ENCODE measurements at places on chromosomes 6 and 20.

DNA sequence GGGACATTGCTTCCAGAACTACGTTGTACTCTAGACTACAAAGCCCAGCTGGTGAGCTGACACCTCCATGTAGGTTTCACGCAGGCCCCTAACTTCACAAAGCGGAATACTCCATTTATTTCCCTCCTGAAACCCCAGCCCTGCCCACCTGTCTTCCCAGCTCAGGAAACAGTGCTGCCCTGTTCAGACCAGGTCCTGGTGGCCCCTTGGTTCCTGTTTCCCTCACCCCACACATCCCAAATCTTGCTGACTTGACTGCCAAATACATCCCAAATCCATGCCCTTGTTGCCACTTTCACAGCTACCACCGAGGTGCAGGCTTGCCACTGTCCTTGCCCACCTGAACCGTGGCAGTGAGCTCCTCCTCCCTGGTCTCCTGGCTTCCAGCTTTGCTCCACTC lies 113.1 kb upstream of the PTPN1 start:
- DNase-seq, result no peak

GRCh38 chr6:34195726-34196115 lies 41.0 kb upstream of the HMGA1 start:
- no peak for DNase-seq

DNA sequence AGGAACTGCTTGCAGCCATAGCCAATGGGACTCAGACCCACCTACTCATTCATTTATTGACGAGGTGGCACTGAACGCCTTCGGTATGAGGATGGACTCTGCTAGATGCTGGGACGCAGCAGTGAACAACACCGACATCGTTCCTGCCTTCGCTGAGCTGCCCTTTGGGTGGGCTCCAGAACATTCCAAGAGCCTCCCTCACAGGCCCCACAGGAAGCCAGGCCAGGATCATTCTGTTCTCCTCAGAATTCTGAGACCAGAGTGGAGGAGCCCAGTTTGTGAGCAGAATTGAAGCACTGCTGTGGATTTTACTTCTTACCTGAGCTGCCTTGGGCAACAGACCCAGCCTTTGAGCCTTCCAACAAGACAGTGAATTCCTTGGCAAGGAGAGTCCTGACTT lies 82.1 kb downstream of the KCNB1 start:
- no peak for DNase-seq

DNA sequence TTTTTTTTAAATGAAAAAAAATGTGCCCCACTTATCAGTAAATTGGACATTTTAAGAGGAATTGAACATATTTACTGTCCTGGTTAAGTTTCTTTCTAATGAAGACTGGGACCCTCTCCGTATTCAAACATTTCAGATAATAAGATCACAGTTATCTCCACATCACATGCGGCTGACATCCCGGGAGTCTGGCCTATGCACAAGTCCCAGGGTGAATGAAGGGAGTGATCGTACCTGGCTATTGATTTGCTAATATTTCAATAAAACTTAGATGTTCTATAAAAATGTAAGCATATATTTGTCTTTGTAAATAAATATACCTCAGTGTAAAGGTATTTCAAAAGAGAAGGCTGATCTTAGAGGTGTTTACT lies 58.1 kb downstream of the FOXC1 start:
- DNase-seq, result no peak

DNA sequence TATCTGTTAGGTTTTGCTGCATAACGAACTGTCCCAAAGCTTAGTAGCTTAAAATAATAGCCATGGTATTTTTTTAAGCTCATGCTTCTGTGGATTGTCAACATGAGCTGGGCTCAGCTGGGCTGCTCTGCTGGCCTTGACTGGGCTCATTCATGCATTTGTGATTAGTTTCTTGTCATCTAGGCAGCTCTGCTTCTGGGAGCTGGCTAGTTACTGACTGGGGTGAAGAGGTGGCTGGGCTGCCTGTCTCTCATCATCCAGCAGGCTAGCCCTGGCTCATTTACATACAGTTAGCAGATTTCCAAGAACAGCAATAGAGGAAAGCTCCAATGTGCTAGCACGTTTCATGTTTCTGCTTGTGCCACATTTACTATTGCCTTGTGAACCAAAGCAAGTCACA lies 165.1 kb upstream of the PCSK2 start:
- DNase-seq, result no peak

GRCh38 chr20:58752565-58752964 lies 60.0 kb downstream of the NPEPL1 start:
- DNase-seq, result no peak

DNA sequence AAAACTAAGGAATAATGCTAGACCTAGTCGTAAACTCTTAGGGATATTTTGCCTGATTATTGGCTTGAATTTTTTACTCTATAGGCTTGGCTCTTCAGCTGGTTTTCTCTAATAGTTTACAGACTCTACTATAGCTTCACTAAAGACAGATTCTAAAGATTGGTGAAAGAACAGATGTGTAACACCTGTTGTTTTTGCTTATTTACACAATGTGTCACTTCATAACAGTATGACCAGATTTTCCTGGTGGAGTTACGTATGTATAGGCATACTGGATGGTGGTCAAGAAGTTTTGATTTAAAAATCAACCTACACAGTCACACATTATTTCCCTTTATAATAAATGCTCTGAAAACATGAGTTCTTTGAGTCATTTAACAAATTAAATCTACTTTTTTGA lies 4.8 kb downstream of the COL19A1 start:
- no peak for DNase-seq

- no peak for DNase-seq
Measured at GRCh38 chr20:9668381-9668780, 154.0 kb downstream of the LAMP5 start.

- no peak for DNase-seq
Measured at GRCh38 chr6:106170030-106170791, 84.1 kb downstream of the PRDM1 start.

GRCh38 chr6:26123947-26124780 lies 36.9 kb downstream of the HFE start:
- DNase-seq, result peak; percentile 59

- DNase-seq, result no peak
Measured at GRCh38 chr6:165969184-165969583, 198.5 kb downstream of the TBXT start.

DNA sequence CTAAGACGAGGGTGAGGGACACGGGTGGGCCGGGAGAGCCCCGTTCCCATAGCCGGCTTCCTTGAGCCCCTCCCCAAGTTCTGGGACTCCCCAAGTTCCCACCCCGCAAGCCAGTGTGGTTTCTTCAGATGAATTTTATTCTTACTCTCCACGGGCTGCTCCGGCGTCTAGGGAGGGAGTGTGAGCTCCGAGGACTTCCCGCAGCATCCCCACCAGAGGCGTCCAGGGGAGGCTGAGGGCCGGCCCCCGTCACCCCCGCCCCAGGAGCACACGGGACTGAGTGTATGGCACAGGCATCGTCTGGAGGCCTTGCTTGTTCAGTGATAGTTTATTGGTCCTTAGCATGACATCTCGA lies 10.0 kb upstream of the SLC4A11 start:
- DNase-seq, result no peak

DNA sequence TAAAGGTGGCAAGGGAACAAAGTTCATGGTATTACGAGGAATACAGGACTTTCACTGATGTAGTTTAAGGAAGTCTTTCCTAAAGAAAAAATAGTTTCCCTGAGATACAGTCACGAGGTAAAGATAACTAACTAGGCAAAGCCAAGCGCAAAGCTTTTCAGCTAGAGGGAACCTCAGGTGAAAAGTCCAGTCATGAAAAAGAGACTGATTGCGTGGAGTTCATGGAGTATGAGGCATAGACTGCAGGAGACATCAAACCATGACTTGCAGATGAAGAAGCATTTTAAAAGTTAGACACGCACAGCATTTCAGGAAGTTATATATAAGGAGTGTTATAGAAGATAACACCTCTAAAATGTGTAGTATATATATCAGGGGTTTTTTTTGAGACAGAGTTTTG lies 205.6 kb upstream of the ZNF184 start:
- no peak for DNase-seq

- no peak for DNase-seq
Measured at GRCh38 chr6:111992851-111993250, 61.1 kb upstream of the CCN6 start.

DNA sequence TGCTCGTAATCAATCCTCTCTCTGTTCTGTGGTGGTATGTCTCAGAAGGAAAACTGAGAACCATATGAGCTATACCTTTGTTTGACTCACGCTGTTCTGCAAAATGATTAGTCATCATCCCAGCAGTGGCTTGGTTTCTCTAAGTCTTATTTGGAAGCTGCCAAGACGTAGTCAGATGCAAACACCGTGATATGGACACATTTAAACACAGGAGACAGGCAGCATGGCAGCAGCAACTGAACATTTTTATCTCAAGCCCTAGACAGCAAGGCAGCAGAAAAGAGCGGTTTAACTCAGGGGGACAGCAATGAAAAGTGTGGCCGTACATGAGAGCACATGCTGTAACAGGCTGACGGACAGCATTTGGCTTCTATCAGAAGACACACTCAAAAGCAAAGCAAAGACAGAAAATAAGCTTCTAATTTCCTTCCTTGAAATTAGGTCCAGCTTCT lies 1295.1 kb downstream of the EPHA7 start:
- no peak for DNase-seq

GRCh38 chr20:25222461-25223178 lies 25.3 kb upstream of the PYGB start:
- no peak for DNase-seq

DNA sequence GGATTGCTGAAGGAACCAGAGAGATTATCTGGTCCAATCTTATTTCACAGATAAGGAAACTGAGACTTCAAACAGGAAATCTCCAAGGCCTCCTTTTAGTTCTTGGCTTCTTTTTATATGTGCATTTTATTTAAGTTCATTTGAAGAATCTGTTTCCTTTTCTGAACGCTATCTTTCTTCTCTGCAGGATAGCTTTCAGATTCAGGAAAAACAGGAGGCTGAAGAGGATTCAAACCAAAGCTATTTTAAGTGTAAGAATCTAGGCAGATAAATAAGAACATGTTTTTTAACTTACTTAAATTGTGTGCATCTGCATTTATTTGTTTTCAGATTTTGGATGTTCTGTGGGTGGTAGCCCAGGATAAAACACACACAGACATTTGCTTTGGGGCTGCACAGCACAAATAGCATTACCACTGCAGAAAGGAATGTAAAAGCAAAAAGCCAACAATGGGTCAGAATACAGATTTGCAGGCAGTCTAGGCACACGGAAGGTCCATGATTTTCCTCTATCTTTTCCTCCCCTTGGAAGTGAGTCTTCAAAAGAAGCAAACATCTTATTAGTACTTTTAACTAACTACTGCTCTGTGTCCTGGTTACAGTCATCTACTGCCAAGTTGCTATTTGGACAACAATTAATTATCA lies 188.8 kb upstream of the TBX18 start:
- no peak for DNase-seq

DNA sequence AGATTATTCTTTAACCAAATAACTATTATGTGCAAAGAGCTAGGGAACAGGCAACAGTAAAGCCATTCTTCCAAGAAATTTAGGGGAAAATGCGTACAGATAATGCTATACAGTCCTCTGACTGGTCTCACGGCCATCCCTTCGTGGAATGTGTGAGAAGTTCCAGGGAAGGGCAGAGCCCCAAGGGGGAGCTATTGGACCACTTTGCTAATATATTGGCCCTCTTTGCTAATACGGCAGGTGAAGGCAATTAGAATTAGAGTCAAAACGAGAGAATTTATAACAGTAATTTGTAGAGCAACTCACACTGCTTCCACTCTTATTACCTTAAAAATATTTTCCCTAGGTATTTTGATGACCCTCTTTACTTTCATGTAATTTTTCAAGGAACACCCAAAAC lies 140.4 kb downstream of the IMPG1 start:
- DNase-seq, result no peak

- DNase-seq, result no peak
Measured at GRCh38 chr6:107666084-107666980, 157.8 kb downstream of the SCML4 start.

DNA sequence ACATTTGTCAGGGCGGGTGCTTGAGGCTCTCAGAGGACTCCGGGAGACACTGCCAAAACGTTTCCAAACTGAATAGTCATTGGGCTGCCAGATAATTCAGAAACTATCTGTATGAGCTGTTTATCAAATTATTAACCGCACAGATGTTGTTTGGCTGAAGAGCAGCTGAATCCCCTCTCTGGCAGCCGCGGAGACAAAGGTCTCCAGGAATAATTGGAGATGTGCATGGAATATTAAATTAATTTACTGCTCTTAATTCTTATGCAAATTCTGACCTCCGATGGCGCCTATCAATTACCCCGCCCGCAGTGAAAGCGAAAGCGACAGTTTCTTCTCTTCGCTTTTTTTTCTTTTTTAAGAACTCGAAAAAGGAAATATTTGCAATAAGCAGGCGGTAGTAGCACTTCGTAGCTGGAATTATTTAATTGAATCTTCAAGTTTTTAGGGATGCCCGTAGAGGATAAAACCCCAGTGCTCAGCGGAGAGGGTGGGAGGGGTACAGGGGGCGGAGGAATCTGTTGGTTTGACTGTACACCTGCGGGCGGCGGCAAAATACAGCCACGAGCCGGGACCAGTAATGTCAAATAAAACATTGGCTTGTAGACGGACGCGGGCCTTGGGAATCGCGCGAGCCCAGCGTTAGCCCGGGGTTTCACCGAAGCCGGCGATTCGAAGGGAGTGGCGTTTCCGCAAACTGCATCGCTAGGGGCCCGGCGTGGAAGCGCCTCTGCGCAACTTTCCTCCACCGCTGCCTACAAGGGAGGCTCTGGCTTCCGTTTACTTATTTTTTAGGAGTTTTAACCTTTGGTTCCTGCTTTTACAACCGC lies 6.2 kb downstream of the LINC00237 start:
- no peak for DNase-seq

DNA sequence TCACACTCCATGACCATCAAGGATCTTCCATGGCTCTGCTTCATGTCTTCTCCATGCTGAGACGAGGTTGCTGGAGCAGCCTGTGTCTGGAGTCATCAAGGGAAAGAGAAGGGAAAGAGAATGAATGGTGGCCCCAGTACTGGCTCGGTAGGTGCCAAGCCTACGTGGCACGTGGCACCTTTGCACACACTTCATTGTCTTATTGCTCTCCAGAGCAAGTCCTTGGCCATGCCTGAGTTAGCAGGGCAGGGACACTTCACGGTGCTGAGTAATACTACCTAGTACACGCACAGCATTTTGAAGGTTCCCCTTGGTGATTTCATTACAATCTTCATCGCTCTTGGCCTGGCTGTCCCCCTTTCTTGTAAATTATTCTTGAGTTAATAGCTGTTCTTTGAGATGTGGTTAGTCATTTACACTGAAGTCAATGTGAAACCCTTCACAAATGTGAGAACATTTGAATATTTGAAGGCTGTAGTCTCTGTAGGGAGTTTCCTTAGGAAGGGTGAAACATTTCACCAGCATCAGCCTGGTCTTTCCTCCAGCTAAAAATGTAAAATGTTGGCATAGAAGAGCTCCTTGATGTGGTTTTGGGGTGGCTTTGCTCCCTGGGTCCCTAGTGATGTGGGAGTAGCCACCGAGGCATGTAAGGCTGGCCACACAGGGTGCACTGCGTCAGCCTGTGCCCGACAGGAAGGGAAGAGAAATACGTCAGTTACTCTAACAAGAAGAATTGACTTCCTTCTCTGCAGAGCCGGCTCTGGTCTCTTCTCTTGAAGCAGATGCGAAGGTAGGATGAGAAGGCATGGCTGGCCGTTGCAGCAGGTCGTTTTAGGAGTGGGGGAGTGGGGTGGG lies at the start of gene SYTL3:
SYTL3 (plus strand) TSS at position 766 of the 855 bp plus-strand sequence. CDS start 13,215 bp downstream, outside the sequence.
- DNase-seq, result peak; percentile 69

Data from activated CD4-positive, alpha-beta T cell treated with anti-CD3 and anti-CD28 coated beads for 24 hours (primary cell).